ENCODE measurements at places on chromosomes 6 and 20.

DNA sequence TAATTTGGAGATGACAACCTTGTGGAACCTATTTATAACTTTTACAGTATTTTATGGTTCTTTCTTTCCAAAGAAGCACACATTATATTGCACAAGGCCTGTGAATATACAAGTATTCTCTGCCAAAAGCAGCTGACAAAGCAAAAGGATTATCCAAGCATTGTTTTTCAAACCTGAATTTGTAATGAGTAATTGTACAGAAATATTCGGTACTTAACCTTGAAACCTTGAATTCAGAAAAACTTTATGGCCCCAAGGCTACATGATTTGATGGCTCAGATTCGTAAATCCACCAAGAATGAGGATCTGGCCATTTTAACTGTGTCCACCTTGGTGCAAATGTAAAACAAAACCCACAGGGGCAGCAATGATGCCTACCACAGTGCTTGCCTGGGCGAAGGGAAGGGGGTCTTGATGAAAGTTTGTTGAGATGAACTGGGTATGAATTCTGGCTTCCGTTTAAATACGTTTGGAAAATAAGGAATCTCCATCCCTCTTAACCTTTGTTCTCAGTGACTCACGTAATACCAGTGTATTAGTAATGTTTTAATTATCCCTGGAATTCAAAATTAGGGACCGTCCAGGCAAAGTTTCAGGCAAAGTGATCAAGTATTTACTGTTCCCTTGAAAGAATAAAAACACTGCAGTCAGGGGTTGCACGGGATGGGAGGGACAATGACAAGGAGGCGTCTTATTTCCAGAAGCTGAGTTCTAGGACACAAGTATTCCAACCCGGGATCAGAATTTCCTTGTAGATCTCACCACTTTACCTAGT is 2.7 kb upstream of the RBM24 start:
- DNase-seq = no peak

GRCh38 chr6:2998998-2999617 is 586 bp upstream of the NQO2 start:
- DNase-seq = no peak

DNA sequence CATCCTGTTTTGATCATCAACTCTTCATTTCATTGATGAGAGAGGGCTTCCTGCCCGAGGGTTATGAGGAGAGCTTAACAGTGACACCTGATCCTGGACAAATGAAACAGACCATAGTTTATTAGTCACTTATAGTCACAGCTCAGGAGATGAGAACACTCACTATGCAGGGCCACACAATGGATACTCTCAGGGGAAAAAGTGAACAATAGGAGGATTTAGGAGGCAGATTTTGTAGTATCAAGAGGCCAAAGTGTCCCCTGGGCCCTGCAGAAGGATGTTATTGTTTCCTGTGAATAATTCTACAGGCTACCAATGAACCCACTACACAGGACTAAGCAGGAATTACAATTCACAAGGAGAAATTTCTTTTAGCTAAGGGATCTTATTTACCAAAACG is 772.8 kb upstream of the MAN1A1 start:
- no peak for DNase-seq

DNA sequence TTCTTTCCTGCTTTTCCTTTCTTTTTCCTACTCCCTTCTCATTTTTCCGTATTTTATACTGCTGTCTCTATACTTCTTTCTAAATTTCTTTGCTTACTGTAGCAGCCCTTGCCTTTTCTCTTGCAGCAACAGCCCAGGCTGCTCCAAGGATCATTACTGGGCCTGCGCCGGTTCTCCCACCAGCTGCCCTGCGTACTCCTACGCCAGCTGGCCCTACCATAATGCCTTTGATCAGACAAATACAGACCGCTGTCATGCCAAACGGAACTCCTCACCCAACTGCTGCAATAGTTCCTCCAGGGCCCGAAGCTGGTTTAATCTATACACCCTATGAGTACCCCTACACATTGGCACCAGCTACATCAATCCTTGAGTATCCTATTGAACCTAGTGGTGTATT is 148.8 kb downstream of the QKI start:
- no peak for DNase-seq

DNA sequence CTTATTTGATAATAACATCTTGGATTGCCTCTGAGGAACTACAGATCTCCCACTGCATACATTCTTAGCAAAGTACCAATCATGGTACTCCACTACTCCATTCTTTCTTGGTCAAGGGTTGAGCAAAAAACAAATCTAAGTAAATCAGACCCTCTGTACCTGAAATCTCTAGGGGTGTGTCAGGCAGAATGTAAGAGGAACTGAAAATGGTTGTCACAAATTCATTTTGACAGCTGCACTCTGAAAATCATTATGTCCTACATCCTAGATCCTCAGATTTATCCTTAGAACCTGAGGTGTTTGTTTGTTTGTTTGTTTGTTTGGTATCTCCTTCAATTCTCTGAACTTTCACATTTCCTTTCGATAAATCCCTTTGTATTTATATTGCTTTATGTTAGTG is 433.2 kb upstream of the BTBD3 start:
- no peak for DNase-seq

DNA sequence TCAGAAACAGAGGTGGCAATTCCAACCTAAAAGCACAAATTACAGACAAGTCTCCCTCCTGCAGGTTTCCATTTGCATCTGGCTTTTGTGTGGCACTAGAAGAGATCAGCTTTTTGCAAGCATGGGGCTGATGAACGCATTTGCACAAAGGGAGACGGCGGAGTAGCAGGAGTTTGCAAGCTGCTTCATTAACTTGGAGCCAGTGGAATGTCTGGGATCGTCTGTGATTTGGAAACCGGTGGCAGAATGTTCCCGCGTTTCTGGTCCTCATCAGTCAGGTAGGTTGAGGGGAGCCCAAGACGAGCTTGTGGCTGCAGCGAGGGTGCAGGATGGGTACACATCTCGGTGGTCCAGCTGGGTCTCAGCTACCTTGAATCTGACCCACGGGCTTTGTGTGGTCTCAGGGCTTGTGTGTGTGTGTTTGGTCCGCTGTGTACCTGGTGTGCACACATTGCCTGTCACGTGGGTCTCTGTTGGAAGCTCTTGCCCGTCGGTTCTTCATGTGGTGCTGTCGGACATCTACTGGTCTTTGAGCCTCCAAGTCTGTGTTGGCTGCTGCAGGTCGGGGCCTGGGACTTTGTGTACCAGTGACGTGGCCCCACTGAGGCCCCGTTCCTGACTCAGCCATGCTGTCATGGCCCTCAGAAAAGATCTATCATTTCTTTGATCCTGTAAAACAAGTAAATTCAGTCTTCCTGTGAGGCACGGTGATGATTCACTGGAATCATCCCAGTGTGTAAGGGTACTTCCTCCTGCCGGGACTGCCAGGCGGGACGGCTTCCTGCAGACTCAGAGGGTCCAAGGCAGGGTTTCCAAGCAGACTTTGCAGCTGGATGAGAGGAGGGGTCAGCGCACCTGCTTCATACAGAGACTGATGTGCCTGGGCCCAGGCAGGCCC is 12.4 kb upstream of the MYT1 start:
- DNase-seq = no peak

DNA sequence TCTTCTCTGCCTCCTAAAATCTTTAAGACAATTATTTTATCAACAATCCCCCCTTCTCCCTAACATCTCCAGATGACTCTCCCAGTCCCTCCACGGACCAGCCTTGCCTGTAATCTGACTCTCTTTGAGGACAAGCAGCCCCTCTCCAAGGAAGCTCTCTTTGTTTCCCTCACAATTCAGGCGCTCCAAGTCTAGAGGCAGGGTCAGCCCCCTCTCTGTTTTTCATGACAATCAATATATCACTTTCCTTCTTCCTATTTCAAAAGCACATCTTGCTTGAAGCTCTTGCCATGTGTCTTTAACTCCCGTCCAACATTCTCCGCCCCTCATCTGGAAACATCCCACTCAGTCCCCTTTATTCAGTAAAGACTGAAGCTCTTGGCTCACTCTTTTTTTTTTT is 393.4 kb upstream of the SULF2 start:
- DNase-seq = no peak

GRCh38 chr6:53666271-53666626 is 693 bp upstream of the KLHL31 start:
- no peak for DNase-seq

DNA sequence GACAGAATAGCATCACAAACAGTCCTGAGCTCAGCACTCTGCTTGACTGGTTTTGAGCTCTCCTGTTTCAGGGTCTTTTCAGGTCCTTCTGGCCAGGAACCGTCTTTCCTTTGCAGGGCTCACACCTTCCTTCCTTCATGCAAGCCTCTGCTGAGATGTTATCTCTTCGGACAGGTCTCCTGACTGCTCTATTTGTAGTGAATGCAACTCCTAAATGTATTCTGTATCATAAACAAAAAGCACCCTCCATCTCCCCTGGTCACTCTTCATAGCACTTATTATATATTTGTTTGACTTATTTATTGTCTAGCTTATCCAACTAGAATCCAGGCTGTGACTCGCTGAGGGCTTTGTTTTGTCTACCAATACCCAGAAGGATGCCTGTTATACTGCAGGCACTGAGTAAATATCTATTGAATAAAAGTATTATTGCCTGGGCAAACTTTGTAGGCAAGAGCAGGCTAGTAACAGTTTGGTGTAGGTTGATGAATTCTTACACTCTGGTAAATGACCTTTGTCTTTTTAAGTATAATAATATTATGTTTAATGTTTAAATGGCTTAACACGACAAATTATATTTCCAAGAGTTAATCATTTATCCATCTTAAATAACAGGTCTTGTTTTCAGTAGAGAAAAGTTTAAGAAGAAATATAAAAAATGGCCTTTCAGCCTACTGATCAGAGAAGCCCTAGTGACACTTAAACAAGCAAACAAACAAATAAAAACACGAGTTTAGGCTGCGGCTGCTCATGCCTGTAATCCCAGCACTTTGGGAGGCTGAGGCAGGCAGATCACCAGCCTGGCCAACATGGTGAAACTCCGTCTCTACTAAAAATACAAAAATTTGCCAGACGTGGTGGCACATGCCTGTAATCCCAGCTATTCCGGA is 199.7 kb downstream of the BCAS1 start:
- no peak for DNase-seq

DNA sequence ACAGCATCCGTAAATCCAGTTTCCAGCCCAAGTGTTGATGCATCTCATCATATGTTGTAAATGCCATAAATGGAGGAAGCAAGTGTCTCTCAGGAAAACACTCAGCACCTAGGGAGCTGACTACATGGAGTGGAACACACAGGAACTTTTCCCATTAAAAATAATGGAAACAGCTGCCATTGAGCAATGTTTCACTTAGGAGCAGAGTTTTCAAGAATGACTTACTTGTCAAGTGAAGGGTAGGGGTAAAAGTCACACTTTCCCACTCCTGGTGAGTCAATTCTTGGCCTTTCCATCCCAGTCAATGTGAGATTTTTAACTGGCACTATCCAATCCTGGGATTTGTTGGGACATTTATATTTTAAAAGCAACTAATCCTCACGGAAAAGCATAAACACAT is 119.4 kb upstream of the ASF1A start:
- no peak for DNase-seq

GRCh38 chr6:169963581-169964297 is 212.3 kb downstream of the ERMARD start:
- DNase-seq = no peak

DNA sequence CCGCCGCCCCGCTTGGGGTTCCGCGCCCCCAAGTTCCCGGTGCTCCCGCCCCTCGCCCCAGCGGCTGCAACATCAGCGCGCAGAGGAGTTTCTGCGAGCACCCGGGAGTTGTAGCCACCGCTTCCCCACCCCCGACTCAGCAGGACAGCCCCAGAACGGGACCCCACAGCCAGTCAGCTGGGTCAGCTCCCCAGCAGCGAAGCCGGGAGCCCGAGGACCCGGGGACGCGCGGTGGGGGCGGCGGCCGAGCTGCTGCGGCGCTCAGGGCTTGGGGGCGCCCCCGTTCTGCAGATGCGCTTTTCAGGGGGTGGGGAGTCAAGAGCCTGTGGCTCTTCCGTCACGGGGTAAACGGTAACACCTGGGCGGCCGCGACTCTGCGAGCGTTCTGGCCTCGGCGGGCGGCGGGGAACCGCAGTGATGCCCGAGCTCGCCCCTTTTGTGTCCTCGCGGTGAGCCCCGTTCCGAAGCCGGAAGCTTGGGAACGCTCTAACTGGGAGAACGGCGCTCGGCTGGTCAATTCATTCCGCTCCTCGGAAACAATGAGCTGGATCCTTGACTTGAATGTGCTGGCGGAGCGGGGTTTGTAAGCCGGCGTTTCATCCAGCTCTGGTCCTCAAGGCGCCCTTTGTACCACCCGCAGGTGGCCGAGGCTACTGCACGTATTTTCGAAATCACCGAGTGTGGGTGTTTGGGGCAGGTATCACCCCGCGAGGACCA is 774 bp downstream of the PLEKHG1 start:
- DNase-seq = peak; percentile 27

DNA sequence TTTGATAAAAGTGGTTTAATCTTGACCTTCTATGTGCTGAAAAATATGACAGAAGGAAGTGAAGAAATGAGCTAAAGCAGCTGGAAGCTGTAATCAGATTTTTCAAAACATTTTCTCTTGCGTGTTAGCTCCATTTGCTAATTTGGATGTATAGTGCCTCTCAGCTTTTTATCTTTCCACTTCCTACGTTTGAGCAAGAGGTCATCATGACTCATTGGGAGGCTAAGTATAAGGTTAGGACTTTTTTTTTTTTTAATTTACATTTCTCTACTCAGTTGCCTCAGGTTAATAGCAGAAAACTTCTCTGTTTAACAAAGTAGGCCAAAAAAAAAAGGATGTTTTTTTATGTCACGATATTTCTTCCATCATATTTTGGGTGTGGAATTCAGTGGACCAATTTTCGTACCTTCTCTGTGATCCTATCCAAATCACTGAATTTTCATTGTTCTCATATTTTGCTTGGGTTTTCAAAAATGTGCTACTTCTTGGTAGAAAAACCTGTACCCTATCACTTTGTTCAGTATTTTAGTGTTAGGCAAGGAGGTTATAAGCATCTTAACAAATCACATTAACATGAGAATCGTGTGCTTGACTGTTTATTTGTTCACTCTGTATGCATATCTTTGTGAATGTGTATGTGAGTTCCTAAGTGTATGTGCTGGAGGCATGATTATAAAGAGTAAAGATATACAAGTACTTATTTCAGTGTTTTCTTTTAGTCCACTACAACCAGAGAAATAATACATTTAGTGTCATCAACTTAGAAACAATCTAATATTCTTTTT is 1028.3 kb upstream of the EYS start:
- no peak for DNase-seq

DNA sequence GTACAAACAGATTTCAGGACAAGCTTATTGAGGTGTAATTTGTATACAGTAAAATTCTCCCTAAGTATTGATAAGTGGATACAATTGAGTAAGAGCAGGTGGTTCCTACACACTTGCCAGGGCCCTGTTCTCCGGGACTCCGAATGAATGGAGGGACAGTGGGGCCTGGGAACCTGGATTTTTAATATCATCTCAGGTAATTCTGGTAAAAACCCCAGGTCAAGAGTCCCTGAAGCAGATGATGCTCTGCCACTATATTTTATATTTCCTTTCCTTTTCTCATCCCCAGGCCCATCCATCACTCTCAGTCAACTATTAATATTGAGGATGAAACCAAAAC is 104.9 kb downstream of the FYN start:
- DNase-seq = no peak

DNA sequence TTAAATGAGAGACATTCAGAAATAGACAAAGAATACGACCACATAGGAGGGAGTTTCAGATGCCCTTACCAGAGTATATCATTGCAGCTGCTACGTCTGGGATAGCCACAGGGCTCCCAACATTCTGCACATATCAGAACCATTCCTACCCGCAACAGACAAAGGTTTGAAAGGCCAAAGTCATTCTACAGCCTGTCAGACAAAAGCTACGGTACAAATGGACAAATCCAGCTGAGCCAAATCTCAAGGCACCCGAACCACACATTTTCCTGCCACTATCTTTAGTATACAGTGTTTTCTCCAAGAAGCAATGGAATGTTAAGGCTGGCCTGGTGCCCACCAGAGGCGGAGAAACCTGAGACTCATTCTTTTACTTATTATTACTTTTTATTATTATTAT is 30.5 kb upstream of the LYRM2 start:
- no peak for DNase-seq
